ENCODE measurements at places on chromosomes 2 and 18.
A peak's percentile ranks its signal among the peaks of the same experiment; 100 is the strongest.

DNA sequence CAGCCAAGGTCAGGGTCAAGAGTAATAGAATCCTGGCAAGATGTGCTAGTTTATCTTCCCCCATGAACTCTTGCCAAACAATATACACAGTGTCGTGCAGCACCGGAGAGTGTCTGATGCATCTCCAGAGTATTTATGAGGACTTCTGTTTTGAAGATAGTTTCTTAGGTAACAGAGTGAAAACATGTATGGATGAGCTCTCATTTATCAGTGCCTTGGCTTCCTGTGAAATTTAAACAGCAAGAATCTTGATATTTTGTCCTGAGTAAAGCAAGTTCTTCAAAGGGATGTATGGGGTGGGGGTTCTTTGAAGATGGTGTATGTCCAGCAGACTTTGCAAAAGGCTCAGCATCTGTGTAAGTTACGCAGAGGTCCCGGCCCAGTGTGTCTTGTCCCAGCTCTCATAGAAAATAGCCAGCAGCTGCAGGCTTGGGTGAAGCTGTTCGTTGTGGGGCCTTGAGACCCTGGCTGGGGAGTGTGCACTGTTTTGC, 361.0 kb upstream of the NT5C1B start:
- no peak for ATAC-seq

- no peak for ATAC-seq
Measured at GRCh38 chr18:50306944-50307343, 19.5 kb upstream of the CXXC1 start.

GRCh38 chr18:8607776-8608742, 1.2 kb upstream of the RAB12 start:
- no peak for ATAC-seq

DNA sequence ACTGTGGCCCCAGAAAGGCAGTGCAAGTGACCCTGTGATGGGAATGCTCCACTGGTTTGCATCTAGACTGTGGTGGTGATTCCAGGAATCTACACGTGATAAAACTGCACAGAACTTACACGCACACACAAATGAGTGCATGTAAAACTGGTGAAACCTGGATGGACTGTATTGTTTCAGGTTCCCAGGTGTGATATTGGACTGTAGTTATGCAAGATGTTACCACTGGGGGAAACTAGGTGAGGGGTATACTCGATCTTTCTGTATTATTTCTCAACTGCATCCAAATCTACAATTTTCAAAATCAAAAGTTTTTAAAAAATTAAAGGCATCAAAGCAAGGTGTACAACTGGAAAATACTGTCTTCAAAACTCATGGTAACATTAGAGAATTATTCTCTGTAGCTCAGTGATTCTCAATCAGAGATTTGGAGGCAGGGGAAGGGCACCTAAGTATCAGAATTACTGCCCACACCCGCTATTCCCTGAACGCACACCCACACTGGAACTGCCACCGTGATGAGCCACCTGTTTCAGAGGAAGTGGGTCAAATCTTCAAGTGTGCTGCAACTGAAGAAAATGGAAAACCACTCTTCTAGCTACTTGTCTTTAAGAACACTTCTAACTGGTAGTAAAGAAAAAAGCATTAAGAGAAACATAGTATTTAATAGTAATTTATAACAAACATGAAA, 26.7 kb downstream of the PTPN2 start:
- no peak for ATAC-seq

DNA sequence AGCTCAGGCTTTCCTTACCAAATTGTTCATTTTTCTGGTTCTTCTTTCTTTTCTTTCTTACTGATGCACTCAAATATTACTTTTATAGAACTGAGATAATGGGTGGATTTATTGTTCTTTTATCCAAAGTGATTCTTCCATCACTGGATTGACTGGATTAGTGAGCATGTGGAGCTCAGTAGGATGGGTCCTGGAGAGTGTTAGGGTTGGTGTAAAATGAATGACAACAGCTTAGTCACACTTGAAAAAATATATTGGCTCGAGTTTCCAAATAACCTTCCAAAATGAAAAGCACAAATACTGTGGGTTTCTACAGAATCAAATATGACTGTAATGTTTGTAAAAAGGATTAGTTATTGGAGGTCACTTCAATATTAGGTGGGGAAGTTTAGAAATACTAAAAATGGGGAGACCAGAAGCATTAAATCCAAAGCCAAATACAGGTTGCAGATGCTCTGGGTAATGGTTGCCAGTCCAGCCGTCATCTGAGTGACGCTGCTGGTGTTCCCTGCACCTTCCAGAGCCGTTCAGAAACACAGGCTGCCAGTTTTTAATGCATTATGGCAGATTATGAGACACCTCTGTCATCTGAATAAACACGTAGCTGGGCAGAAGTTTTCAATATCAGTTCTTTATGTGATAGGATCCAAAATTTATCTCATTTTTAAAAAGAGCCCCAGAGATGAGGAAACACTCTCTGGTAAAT, 294.8 kb upstream of the NRP2 start:
- ATAC-seq: no peak

- ATAC-seq: no peak
Measured at GRCh38 chr2:16767789-16768476, 102.3 kb upstream of the CYRIA start.

GRCh38 chr2:225083276-225083675, 41.0 kb upstream of the DOCK10 start:
- ATAC-seq: no peak

GRCh38 chr2:50951437-50951836, 80.5 kb downstream of the NRXN1 start:
- ATAC-seq: no peak

DNA sequence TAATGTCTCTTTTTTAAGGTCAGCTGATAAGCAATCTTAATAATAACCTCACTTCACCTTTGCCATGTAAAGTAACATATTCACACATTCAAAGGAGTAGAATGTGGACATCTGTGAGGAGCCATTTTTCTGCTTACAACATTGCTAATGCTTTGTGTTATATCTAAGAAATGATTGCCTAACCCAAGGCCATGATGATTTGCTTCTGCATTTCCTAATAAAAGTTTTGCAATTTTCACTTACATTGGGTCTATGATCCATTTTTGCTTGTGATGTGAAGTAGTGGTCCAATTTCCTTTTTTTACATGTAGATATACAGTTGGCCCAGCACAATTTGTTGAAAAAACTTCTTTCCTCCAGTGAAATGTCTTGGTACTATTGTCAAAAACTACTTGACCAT, 22.0 kb downstream of the RELCH start:
- ATAC-seq: no peak

DNA sequence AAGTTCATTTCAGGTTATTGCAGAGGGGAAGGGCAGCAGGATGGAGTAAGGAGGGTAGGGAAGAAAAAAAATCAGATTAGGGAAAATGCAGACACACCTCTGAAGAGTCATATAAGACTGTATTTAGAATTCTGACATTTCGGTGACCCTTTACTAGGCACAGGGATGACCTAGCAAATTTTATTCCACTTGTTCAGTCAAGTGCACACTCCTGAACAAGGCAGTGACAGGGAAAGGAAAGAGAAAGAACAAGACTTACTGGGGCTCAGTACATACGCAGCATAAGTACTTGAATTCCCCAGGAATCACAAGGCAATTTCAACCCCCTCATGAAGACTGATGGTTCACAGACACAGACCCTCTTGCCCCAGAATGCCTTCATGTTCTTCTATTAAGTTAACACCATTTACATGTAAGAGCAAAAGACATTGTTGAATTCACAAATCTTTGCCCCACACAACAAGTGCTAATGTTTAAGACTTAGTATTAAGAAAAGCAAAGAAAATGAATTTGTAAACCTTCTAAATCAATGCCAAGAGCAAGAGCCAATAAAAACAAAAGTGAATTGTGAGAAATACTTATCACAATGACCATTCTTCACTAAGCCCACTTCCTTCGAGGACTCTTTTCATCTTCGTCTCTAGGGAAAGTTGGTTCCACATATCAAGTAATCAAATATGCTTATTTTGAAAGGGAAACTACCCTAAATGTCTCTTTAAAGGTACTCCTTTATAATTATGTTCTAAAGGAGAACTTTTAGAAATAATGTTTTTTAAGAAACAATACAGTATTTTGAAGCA, 47.0 kb downstream of the COBLL1 start:
- ATAC-seq: peak; percentile 98

DNA sequence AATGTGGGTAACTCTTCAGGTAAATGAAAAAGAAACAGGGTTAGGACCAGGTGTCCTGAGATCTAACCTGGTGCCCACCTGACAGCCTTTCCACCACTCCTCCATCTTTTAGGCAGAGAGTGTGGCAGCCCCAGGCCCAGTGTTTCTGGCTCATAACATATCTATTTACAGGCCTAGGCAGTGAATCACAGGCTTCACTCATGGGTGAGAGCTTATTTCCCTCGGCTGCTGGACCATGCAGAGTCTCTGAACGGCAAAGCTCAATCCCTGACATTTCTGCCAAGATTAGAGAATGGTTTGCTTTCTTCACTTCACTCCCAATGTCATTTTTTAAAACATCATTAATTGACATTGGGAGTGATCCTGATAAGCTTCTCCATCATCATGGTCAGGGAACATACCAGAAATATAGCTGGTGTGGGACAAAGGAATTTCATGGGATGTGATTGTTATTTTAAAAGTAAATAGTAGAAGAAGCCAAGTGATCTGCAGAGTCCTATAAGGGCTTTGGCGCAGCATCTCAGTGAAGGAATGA, 323.9 kb downstream of the SETBP1 start:
- ATAC-seq: no peak

DNA sequence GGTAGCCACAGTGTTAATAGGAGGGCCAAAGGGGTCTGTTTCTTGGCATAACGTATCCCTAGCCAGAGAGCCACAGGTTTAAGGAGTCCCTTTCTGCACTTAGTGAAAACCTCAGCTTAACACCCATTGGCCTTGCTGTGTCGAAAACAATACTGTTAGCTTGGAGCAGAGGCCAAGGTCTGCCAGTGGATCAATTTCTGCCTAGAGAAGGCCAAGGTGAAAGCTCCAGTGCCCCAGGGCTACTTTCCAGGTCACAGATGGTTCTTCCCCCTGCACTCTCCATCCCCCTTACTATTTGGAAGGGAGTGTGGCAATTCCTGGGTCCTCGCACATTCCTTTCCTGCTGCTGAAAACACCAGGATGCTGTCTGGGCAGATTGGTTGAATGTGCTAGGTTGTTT, 74.8 kb upstream of the TNP1 start:
- ATAC-seq: no peak

DNA sequence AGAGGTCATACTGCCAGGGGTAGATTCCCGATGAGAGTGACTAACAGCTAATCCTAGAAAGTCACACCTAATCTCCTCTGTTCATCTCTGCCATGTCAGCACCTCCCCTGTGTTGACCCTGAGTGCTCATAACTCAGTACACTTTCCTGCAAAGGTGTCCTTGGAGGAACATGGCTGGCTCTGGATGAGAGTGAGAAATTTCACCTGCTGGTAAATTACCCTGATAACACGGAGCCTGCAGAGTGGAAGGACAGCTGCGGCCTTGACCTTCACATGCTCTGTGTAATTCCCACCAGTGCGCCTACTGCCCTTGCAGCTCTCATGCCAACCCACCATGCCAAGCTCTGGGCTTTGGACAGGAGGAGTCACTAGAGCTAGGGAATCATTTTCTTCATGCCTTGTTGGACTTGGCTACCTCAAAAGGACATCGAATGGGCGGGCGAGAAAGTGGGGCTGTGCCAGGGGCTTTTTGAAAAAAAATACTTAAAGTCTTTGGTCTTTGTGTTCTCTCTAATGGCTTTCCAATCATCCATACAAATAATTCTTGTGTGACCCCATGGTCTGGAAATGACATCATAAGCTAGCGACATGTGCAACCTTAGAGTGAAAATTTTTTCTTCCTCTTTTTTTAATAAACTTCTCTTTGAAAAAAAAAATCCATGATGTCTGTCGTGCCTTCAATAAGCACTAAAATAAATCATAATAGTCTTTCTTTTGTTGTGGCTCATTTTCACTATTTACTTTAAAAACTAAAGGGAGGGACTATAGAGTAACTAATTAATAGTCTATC, 319.9 kb downstream of the MYCN start:
- no peak for ATAC-seq

GRCh38 chr2:217688494-217688893, 314.3 kb downstream of the TNS1 start:
- ATAC-seq: no peak

DNA sequence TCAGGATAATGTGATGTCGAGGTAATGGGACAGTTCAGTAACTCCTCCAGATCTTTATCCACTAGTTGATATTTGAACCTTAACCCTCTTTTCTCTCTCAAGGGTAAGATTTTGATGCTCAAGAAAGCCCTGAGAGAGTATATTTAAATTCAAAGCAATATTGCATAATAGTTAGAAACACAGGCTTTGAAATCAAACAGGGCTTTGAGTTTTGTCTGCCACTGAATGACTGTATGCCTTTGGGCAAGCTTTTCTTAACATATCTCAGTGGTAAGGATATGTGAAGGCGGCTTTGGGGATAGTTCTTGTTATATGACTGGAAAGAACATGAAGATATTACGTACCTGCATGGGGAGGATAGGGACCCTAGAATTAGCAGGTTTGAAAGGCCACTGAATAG, 11.1 kb downstream of the ITPRID2 start:
- ATAC-seq: peak; percentile 15

DNA sequence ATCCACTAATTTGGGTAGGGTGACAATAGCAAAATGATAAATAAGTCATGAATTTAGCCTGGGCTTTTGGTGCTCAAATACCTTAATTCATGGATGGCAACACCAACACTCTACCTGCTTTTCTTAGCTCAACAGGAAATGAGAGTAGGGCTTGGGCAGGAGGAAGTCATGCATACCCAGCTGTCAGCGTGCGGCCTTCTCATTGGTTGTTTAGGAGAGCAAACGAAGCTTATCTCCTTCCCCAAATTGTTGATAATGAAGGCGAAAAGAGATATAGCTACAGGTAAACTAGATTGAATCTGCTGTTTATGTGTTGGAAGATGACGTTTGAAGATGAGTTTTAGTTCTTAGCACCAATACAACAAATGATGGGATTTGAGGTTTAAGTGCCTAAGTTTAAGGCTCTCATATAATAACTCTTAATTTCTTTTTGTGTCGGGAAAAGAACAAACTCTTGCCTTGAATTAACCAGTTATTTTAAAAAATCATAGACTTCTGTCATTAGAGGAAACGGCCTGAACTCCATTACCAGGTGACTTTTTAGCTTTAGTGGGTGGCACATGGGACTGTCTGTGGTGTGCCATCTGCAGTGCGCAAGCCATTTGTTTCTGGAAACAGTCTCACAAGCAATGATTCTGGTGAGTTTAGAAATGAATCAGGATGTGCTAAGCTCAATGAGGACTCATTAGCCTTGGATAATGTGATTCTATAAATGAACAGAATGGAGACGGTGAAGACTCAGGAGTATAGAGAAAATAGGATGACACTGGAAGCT, 19.8 kb downstream of the MAP4K4 start:
- peak; percentile 72 for ATAC-seq

DNA sequence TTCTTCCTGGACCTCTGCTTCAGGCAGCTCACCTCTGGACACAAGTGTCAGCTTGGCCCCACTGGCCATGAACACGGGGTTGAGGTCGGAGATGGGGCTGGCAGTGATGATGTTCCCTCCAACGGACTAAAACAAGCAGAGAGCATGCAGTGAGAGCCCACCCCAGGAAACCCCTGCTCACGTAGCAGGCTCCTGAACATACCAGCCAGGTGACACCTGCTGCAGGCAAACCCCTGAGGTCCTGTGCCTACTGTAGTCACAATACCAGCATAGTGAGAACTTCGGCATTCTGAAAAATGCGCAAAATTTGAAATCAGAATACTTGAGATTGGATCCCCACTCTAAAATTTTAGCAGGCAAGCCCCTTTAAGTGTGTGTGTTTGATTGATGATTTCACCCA, 32.9 kb downstream of the XDH start:
- no peak for ATAC-seq

GRCh38 chr2:105865222-105865913, 120.7 kb downstream of the NCK2 start:
- ATAC-seq: peak; percentile 70

Data from esophagus mucosa (tissue), 1 donor.